ENCODE measurements at places on chromosomes 4 and X.

GRCh38 chrX:46602468-46603102, 29.0 kb downstream of the CHST7 start:
- no peak for DNase-seq

DNA sequence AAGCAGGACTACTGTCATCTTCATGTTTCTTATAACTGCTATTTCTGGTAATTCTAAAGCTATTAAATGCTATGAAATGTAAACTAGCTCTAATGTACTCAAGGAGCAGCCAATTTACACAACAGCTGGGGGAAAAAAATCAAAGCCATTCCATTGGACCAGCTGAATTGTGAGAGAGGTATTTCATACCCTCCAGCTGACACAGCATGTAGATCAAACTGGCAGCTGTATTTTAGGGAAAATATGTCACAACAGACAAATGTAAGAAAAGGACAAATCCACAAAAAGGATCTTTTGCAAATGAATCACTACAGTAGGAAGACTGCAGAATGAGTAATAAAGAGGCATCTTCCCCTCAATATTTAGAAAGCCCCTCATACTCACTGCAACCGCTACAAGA, 65.2 kb upstream of the FAM47B start:
- DNase-seq: no peak

DNA sequence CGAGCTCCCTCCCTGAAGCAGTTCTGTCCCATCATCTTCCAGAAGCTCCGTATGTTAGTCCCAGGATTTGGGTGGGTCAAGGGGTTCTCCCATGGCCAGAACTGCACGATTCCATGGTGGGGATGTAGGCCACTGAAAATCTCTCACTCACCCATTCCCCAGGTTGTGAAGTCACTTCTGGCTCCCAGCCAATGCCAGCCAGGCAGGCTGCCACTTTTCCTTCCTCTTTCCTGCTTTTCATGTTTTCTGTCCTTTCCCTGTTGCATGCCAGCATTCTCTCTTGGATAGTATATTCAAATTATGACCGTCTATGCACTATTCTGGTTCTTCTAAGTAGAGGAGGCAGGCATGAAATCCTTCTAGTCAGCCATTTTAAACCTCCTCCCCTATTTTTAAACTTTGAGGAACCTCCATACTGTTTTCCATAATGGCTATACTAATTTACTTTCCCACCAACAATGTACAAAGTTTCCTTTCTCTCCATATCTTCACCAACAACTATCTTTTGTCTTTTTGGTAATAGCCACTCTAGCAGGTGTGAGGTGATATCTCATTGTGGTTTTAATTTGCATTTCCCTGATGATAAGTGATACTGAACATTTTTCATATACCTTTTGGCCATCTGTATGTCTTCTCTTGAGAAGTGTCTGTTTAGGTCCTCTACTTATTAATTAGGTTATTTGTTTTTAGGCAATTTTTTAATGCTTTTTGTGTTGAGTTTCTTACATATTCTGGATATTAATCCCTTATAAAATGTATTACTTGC, 182.1 kb upstream of the TET2 start:
- DNase-seq: no peak

DNA sequence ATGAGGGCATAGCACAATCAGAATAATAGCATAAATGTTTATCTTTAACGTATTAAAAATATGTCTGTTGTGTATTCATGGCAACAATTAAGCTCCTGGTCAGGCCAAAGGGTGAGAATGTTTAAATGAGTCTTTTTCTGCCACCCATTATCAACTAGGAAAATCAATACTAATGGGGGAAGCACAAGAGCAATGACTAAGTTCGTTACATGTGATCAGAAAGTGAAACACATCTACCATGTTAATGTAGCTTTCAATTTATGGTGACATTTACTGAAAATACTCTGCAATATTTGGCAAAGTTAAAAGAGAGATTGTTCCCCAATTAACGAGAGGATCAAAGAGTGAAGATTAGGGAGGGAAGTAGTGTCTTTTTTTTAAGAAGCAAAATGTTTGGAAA, 143.7 kb downstream of the NAA11 start:
- DNase-seq: no peak

DNA sequence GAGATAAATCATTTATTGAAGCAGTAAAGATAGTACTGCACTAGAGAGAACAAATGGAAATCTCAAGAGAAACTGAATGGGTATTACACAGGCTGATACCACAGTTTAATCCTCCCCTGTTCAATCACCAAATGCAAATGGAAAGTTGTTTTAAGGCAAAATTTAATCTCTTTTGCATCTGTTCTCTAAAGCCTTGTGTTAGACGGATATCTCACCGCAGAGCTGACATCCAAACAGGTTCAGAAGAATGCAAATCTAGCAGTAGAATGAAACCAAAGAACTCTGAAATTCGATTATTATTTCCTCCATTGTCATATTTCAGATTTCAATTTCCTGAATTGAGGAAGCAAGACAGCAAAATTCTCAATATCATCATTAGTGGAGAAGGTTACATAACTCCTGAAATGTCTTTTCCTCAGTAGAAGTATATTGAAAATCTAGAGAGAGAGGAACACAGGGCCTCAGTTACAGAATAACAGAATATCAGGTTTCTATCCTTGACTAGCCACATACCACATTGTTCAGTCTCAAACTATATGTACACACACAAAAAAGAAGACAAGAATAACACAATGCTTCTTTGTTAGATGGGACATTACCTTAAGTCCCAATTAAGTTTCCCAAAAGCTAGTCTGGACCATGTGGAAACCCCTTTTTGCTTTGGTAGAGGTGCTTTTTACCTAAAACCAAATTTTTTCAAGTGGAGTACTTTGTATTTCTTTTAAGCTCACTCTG, 94.1 kb upstream of the BANK1 start:
- DNase-seq: no peak

- no peak for DNase-seq
Observed at GRCh38 chr4:10020106-10020505, 1.2 kb downstream of the SLC2A9 start.

- peak; percentile 69 for DNase-seq
Observed at GRCh38 chr4:41882625-41883347, 52.4 kb upstream of the TMEM33 start.

DNA sequence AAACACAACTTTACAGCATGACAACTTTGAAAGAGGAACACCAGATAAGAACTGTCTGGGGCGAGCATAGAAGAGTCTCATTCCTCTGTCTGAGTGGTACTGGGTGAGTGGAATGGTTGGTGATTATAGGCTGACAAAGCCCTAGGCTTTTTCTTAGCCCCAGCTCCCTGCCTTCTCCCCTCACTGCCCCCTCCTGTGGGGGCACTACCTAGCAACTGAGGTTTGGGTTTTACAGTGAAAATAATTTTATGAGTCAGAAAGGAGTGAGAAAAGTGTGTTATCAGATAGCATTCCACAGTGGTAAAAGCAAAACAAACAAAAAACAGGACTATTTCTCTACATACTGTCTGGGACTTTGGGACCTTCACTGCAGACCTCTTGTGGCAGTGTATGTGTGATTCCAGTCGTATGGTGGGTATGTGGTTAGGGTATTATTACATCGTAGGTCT, 10.5 kb upstream of the TMEM165 start:
- peak; percentile 47 for DNase-seq

DNA sequence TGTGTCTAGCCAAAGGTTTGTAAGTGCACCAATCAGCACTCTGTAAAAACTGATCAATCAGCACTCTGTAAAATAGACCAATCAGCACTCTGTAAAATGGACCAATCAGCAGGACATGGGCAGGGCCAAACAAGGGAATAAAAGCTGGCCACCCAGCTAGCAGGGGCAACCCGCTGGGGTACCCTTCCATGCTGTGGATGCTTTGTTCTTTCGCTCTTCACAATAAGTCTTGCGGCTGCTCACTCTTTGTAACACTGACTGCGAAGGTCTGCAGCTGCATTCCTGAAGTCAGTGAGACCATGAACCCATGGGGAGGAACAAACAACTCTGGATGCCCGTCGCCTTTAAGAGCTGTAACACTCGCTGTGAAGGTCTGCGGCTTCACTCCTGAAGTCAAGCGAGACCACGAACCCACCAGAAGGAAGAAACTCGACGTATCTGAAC, 14.3 kb downstream of the HNRNPDL start:
- DNase-seq: no peak

GRCh38 chr4:42159271-42160001, 7.0 kb upstream of the BEND4 start:
- DNase-seq: no peak

GRCh38 chrX:3037218-3037617, 4.1 kb upstream of the ARSF start:
- DNase-seq: no peak

- DNase-seq: no peak
Observed at GRCh38 chr4:11878241-11878640, 449.5 kb upstream of the HS3ST1 start.
